ENCODE measurements at places on chromosomes 13 and 19.

DNA sequence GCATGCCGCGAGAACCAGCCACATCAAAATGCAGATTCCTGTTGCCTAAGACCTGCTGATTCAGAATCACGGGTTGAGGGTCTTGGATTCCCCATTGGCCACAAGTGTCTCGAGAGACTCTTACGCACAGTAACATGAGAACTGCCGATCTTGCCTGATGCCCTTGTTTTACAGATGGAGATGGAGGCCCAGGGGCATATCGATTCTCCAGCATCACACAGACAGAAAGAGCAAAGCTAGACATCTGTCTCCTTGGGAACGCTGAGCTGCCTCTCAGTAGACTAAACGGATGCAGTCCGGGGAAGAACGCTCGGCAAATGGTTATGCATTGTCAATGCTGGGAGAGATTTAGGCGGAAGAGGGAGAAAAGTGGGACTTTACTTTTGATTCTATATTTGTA lies 5.4 kb downstream of the NLRP12 start:
- no peak for DNase-seq

DNA sequence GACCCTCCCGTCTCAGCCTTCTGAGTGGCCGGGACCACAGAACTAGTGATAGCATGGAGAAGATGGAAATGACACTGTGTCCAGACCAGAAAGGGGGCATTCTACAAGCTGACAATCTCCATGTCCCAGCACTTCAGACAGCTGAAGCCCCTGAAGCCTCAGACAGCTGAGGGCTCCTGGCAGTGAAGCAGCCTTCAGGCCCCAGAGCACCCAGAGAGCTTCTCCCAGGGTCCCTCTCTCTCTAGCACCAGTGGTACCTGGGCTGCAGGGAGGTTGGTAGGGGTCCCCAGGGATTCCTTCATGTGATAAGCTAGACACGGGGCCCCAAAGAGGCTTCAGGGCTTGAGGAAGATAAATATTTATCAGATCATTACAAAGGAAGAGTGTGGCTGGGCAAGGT lies 7.6 kb upstream of the POP4 start:
- no peak for DNase-seq

DNA sequence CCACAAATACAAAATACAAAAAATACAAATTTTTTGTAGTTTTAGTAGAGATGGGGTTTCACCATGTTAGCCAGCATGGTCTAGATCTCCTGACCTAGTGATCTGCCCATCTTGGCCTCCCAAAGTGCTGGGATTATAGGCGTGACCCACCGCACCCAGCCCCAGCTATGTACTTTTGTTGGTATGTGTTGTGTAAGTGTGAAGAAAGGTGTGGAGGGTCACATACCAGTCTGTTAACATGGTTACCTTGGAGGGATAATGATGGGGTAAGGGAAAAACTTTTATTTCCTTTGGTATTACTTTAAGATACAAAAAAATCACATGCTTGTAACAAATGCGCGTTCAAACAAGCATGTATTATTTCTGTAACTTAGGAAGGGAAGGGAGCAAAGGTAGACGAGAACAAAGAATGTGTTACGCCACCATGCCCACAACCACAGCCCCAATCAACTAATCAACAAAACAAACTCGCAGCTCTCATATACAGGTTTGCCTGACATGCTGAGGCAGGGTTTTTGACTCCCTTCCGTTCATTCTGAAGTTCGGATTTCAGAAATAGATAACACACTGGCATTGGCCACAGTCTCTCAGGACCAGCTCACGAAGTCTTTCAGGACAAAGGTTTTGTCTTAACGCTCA lies 13.5 kb upstream of the VWA8 start:
- no peak for DNase-seq

GRCh38 chr19:51572410-51572809 lies 1.3 kb downstream of the ZNF175 start:
- no peak for DNase-seq

GRCh38 chr13:64505336-64505910 lies 2724.7 kb downstream of the PCDH9 start:
- DNase-seq: no peak

DNA sequence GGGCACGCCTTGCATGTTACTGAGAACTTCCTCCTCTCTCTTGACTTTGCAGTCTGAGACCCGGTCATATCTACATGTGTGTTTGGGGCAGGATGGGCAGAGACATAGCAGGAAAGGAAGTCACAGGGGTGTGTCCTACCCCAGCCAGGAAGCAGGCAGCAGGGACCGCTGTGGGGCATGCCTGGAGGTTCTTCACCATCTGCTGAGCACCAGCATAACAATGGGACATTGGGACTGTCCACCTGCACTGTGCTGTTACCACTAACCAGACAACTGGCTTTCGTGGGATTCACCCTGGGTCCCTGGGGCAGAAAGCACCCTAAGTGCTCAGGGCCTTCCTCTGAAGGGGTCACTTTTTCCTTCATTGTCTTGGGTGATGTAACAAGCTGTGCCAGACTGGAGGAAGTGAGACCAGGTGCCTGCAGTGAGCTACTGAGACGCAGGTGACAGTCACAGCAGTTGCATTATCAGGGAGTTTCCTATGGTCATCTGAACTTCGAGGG lies 2.6 kb upstream of the HAUS5 start:
- DNase-seq: peak; percentile 63

- DNase-seq: no peak
Measured at GRCh38 chr13:111638233-111638632, 317.8 kb downstream of the TEX29 start.

DNA sequence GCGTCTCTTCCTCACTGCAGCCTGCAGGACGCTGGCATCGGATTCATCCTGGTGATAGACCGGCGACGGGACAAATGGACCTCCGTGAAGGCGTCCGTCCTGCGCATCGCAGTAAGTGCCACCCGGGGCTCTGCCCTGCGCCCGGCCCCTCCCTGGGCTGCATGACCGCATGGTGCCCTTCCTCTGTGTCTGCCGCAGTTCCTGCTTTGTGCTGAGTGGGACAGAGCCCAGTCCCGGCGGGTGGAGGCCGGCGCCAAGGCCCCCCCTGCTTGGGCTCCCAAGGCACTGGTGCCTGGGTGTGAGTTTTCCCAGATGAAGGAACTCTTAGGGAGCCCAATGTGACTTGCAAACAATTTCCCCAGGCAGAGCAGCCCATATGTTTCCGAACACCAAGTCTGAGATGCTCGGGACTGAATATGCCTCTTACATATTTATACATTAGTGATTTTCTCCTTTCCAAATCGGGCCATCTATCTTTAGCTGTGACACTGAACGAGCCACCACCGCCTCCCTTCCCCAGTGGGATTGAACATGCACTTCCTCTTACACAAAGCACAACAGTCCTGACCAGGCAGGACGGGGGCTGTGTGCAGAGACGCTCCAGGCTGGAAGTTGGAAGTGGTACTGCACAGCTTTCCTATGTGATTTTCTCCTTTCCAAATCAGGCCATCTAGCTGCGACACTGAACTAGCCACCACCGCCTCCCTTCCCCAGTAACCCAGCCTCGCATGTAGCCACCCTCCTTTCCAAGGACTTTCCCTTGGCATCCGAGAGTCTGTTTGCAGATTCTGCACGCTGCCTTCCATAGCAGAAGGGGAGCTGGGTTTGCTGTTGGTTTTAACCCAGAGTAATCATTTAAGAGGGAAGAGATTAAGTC lies 60.1 kb upstream of the F7 start:
- no peak for DNase-seq

- no peak for DNase-seq
Measured at GRCh38 chr13:83498481-83499190, 383.6 kb downstream of the SLITRK1 start.

DNA sequence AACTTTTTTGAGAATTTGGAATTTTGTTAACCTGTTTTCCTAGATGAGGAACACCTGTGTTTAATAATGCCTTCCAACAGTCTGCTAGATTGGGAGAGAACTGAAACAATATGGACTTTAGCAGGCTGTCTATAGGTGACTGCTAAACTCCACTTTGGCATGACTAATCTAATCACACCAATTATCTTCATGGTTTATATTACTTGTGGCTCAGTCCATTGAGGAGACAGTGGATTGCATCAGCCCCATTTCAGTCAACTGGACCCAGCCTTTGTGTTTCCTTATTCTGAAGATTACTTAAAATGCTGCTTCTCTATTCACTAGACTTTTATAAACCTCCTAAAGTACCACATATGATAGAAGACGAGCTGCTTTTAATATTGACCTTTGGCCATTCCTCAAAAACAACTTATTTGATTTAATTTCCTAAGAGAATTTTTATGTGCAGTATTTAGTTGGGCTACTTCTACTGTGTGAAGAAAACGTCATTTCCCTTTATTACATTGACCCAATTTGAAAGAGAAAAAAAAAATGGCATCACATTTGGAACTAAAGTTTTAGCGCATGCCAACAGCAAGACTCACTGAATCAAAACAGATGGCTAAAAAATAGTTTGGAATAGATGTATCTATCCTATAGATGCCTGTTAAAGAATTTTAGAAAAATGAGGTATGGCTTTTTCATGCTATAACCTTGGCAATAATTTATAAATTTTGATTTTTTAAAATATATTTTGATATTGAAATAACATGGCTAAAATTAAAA lies 295.8 kb downstream of the NDFIP2 start:
- DNase-seq: no peak

DNA sequence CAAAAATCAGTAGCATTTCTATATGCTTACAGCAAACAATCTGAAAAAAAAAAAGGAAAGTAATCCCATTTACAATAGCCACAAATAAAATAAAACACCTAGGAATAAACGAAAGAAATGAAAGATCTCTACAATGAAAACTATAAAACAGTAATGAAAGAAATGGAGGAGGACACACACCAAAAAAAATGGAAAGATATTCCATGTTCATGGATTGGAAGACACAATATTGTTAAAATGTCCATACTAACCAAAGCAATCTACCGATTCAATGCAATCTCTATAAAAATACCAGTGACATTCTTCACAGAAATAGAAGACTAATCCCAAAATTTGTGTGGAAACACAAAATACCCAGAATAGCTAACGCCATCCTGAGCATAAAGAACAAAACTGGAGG lies 4.7 kb downstream of the FCGBP start:
- no peak for DNase-seq

DNA sequence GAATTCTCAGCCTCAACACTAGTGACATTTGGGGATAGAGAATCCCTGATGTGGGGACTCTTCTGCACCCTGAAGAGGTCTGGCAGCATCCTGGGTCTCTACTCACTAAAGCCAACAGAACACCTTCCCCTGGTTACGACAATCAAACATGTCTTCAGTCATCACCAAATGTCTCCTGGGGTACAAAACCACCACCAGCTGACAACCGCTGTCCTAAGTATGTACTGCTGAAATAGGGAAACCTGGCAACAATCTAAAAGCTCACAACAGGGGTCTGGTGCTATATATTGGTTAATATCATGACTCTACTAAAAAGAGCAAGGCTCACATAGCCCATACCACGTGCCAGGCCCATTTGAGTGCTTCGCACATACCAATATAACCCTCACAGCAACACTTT lies 13.4 kb downstream of the AKT2 start:
- no peak for DNase-seq

GRCh38 chr13:50365408-50366391 lies 350.5 kb downstream of the KCNRG start:
- no peak for DNase-seq

GRCh38 chr19:18488838-18489626 lies 32.8 kb downstream of the ELL start:
- DNase-seq: no peak

GRCh38 chr13:48120241-48120640 lies 25.3 kb upstream of the MED4 start:
- no peak for DNase-seq

DNA sequence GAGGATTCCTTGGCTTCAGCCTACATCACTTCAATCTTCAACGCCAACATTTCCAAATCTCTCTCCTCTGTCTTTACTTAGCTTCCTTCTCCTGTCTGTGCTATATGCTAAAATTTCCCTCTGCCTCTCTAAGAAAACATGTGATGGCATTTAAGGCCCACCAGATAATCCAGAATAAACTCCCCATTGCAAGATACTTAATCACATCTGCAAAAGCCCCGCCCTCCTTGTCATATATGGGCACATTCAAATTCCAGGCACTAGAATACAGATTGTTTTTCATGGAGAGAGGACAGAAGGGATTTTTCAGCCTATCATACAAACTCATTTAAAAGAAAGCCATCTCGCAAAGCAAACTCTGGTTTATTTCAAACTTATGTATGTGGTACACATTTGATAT lies 16.2 kb downstream of the ARGLU1 start:
- no peak for DNase-seq

GRCh38 chr13:90154311-90154960 lies 1193.1 kb upstream of the MIR17HG start:
- no peak for DNase-seq

DNA sequence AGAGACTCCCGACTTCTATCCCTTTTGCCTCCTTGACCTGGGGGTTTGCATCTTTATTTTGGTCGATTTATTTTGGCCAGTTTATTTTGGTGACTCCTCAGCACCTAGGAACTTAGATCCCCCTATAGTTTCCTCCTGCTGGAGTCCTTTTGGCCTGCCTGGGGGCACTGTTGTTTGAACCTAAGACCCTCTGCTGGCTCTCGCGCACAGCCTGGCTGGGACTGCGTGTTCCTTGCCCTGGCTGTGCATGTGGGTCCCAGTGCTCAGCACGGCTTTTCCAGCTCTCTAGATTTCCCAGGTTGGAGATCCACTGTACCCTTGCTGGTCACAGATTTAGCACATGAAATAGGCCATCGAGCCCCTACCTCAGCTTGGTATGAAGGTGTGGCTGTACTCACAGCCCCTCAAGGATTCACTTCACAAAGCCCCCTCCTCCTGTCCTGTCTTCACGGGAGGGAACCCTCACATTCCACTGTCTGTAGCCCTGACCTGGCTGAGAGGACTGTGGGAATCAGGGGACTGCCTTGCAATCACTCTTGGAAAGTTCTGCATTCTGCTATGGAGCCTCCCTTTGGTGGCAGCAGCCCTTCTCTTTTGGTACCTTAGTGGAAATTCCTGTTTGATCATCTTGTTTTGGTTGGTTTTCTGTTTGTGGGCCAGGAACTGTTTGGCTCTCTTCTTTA lies 8.3 kb downstream of the UBAC2 start:
- DNase-seq: no peak

GRCh38 chr13:34116651-34117050 lies 298.7 kb downstream of the RFC3 start:
- DNase-seq: no peak

DNA sequence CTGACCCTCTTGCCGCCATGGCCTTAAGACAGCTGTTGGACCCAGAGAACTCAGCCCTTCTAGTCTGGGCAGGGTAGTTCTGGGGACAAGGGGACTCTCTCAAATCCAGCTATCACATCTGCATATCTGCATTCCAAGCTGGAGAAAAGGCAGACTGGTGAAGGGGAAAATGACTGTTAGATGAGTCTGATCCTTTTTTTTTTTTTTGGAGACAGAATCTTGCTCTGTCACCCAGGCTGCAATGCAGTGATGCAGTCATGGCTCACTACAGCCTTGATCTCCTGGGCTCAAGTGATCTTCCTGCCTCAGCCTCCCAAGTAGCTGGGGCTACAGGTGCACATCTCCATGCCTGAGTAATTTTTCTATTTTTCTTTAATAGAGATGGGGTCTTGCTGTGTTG lies 114.3 kb downstream of the SIPA1L3 start:
- no peak for DNase-seq

GRCh38 chr13:94813920-94814475 lies 101.7 kb upstream of the SOX21 start:
- peak; percentile 18 for DNase-seq

- DNase-seq: no peak
Measured at GRCh38 chr13:99041788-99042187, 63.9 kb upstream of the DOCK9 start.

GRCh38 chr19:13153569-13154240 lies 3.5 kb downstream of the IER2 start:
- DNase-seq: no peak

GRCh38 chr19:7739211-7739755 lies 7.4 kb upstream of the CLEC4G start:
- no peak for DNase-seq

GRCh38 chr19:482186-483041 lies 13.9 kb upstream of the MADCAM1 start:
- no peak for DNase-seq
